ENCODE measurements at places on chromosomes 7 and 10.
A peak's percentile ranks its signal among the peaks of the same experiment; 100 is the strongest.

- DNase-seq: no peak
These were observed 35.6 kb upstream of the LRRC4 start for GRCh38 chr7:128066858-128067257.

DNA sequence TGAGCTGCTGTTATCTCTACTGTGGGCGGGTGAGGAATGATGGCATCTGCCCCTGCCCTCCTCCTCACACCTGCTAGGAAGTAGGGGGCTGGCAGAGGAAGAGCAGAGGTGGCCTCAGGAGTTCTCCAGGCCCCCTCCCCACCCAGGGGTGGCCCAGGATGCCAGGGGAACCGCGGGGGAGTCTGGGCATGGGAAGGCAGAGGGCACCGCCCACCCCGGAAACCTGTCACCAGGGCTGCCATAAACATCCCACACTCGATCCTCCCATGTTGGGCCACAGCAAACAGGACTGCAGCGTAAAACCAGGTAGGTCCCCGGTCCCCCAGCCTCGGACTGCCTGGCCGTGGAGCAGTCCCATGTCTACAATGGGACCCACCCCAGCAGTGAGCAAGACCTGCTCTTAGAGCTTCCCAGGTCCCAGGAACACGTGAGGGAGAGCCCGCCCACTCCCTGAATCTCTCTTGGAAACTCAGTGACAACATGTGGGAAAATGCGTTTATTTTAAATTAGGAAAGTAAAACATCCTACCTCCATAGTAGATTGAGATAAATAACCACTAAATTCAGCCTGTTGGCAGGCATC lies 23.4 kb downstream of the EBF3 start:
- no peak for DNase-seq

- DNase-seq: no peak
These were observed 106.1 kb downstream of the CLEC2L start for GRCh38 chr7:139629392-139630082.

DNA sequence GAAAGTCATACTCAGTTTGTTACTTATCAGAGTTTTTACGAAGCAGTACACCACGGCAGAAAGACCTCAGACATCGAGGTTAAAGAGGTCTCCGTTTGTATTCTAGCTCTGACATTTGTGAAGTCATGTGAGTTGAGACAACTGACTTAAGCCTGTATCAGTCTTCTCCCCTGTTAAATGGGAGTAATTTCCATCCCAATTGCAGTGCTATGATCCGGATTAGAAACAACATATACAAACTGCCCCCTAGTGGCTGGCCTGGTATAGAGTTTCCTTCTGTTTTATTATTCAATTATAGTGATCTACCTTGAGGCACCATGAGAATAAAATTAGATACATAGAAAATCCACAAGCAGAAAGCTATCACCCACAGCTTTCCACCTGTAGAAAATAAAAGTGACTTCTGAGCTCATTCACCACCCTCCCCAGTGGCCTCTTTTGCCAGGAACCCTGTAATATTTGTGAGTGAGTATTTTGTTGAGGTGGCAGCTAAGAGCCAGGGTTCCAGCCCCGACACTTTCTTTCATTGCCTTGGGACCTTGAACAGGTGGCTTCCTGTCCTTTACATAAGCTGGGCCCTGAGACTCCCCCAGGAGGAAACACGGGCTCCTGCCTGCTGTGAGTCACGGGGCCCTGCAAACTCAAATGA lies 607.2 kb upstream of the MGMT start:
- no peak for DNase-seq

- DNase-seq: no peak
These were observed 257.9 kb downstream of the PRPF18 start for GRCh38 chr10:13844651-13845050.

- DNase-seq: no peak
These were observed 103.2 kb downstream of the CNNM2 start for GRCh38 chr10:103021150-103021899.

DNA sequence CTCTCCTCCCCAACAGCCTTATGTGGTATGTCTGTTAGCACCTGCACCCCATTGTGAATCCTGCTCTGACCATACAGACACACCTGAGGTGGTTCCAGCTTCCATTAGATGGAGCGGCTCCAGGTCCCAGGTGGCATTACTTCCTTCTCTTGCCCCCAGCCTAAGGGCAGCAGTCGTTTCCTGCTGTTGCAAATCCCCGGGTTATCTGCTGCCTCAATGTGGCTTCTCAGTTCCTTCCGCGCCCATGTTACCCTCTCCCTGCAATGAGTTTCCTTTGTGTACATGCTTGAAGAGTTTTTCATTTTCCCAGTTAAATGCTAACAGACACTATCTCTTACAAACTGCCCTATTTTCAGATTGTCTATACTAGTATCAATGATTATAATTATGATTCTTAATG lies 62.8 kb upstream of the PRKCQ start:
- no peak for DNase-seq

DNA sequence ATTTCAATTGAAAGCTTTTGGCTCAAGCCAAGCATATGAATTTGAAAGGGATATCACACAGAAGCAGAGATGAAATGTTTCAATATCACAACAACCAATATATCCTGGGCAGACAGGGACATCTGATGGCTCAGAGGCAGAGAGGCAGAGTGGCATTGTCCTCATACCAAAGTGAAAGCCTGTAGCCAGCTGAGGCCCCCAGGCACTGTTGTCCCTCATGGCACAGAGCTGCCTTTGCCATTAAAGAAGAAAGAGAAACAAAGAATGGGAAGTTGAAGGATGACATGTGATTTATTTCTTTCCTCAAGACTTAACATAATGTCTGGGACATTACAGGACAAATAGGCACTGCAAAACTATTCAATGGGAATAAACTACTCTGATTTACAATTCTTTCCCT lies 504.3 kb upstream of the PCDH15 start:
- DNase-seq: no peak

DNA sequence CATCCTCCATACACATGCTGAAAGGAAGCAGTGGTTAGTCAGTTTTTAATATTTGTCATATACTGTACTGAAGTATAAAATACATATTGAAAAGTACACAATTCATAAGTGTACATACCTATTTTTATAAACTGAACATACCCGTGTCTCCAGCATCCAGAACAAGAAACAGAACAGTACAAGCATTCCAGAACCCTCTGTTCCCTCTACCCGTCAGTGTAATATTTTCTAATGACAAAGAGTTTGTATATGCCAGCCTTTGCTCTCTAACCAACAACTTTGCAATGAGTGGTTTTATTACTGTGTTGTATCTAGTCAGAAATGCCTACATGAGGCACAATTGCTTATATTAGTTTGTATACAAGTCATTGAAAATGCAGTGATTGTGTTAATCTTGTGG lies 18.7 kb upstream of the RAB18 start:
- DNase-seq: no peak

GRCh38 chr10:131618587-131619267 lies 282.1 kb upstream of the PPP2R2D start:
- DNase-seq: no peak

- DNase-seq: no peak
These were observed 107.4 kb downstream of the DYNC2I1 start for GRCh38 chr7:158963771-158964241.

GRCh38 chr10:48658243-48658974 lies 26.3 kb upstream of the WDFY4 start:
- peak; percentile 53 for DNase-seq

DNA sequence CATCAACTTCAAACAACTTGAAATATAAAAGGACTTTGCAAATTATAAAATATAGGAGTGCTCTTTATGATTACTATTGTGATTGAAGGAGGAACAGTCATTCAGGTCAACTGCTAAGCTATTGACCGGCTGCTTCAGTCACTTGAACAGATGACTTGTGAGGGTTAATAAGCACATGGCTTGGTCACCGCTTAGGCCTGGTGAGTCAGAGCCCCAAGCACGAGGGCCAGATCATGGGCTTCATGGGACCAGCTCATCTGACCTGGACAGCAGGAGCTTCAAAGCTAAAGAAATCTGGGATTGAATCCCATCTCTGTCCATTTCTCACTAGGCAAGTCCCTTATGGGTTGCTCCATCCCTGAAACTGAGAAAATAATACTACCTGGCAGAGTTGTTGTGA lies 60.4 kb upstream of the ADO start:
- DNase-seq: no peak

GRCh38 chr10:131875501-131875900 lies 25.3 kb upstream of the PPP2R2D start:
- no peak for DNase-seq

GRCh38 chr7:116837586-116837985 lies 24.8 kb upstream of the CAPZA2 start:
- no peak for DNase-seq

GRCh38 chr10:101997803-101998202 lies 58.2 kb downstream of the ARMH3 start:
- DNase-seq: no peak

GRCh38 chr7:32298408-32299132 lies 191.6 kb downstream of the LSM5 start:
- DNase-seq: no peak

DNA sequence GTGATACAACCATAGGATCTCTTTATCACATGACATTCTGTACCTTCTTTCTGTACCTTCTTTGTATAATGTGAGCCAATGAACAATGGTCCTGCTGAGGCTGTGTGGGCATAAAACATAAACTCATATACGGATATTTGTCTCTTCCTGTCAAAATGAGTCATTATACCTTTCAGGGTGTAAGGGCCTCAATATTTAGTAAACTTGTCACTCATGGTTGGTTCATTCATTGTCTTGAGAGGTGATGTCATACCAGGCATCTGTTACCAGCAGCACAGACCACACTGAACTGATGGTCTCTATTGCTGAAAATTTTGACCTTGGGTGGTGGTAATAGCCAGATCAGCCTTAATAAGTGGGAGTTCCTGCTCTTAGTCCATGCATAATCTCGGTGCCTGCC lies 287.6 kb upstream of the TPK1 start:
- no peak for DNase-seq

DNA sequence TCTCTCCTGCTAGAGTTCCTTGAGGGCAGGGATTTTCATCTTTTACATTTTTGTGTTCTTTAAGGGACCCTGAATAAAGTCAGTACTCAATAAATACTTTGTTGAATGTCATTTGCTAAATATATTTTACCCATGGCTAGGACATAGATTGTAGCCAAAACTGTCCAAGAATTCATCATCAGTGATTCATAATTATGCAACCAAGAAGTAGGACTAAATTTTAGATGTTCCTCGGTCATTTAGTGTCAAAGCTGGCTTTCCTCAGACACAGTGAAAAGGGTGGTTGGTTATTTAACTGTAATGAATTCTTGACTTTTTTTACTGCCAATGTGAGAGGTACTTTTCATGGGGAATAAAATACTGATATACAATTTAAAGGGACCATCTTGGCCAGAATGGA lies 3.3 kb downstream of the NUDT13 start:
- no peak for DNase-seq

GRCh38 chr10:43879742-43880141 lies 231.1 kb upstream of the ZNF32 start:
- no peak for DNase-seq

- DNase-seq: no peak
These were observed 15.1 kb upstream of the LMOD2 start for GRCh38 chr7:123640583-123640982.

DNA sequence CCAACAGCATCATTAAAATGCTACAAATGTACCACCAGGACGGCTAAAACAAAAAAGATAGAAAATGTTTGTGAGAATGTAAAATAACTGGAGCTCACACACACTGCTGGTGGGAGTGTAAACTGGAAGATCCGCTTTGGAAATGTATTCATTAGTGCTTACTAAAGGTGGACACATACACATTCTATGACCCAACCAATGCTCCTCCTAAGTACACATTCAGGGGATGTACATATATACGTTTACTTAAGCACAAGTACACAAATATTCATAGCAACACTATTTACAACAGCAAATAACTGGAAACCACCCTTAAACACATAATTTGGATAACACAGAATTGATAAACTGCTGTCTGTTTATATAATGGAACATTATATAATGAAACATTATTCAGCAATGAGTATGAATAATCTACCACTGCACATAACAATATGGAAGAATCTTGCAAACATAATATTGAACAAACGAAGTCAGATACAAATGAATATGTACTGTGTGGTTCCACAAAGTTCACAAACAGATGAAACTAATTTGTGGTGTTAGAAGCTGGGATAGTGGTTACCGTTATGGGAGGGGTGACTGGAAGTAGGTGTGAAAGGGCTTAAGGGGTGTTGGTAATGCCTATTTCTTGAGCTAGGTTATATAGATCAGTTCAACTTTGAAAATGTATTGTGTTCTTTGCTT lies 52.1 kb downstream of the STRA8 start:
- DNase-seq: no peak

DNA sequence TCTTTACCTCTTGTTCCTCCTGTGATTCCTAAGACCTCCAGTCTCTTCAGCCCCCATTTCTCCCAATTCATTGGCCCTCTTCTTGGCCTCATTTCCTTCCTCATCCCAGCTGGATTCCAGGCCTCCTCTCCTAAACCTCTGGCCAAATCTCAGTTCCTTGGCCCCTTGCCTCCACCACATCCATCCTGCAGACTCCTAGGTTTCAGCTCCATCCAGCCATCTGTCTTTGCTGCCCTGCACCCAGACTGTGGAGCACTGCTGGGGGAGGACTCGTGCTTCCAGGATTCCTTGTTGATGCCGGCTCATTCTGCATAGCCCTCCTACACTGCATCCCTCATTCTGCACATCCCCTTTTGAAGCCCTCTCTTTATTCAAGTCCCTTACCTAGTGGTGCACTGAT lies 6.7 kb downstream of the PLAC9 start:
- DNase-seq: no peak

GRCh38 chr7:15848901-15849300 lies 162.4 kb upstream of the MEOX2 start:
- no peak for DNase-seq

DNA sequence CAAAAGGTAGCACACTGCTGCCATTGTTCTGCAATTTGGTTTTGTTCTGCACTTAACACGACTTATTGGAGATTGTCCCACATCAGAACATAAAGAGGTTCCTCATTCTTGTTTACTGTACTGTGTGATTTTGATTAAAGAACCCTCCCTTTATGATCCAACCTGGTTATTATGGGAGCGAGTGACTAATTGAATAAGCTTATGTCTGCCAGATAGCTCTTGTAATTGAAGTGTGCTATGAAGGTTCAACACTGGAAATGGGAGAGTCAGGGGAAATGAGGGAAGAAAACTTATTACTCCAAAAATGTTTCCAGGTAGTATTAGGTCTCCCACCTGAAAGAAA lies 33.9 kb downstream of the CASP7 start:
- DNase-seq: no peak

- DNase-seq: no peak
These were observed 88.8 kb upstream of the INSIG1 start for GRCh38 chr7:155208681-155209477.

DNA sequence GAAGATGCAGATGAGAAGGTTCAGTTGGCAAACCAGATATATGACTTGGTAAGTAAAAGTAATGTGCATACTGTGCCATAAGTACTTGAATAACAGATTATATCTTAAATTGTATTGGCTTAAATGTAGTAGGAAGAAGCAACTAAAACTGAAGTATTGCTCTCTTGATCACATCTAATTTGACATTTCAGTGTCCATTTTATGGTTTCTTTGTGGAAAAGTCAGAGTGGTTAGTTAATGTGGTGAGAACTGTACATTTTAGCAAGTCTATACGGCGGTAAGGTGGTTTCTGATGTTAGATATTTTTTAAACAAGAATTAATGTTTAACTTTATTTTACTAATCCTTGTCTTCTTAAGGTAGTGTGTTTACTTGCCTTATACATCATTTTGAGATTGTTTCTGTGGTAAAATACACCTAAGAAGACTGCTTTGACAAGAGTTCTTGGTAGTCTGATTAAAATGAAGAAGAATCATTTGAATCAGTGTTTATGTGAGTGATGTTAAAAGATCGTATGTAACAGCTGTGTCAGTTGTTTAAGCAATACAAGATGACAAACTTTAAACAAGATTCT lies 5.1 kb downstream of the ING3 start:
- DNase-seq: no peak

- no peak for DNase-seq
These were observed 28.9 kb downstream of the PARP12 start for GRCh38 chr7:140033779-140034363.
